ENCODE measurements at places on chromosomes 3 and 15.

DNA sequence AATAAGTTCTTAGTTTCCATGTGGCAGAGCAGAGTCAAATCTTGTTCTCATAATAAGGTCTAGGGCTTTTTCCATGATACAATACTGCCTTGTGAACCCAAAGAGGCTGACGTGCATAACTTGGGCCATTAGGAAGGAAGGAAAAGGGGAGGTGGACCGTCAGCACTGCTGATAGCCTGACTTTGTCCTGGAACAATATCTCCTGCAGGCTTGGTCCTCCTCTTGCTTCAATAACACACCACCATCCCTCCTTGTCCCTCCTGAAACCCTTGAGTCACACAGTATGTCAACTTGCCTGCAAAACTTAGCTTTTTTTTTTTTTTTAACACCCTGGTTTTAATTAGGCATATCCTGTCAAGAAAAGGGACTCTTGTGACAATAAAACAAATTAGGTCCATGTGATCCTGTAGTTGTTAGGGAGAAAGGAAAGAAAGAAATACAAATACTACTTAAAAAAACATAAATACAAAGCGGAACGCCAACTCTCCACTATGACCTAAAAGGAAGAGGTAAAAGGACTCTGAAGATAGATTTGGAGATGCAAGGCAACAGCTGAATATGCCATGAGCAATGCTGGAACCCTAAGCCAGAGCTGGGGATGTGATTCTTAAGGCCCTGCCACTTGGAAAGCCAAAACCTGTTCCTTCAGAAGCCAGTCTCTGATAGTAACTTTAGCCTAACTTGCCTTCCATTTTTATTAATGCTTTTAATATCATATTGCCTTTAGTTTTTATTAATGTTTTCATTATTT is 67.0 kb downstream of the WWTR1 start:
- DNase-seq: peak; percentile 77

DNA sequence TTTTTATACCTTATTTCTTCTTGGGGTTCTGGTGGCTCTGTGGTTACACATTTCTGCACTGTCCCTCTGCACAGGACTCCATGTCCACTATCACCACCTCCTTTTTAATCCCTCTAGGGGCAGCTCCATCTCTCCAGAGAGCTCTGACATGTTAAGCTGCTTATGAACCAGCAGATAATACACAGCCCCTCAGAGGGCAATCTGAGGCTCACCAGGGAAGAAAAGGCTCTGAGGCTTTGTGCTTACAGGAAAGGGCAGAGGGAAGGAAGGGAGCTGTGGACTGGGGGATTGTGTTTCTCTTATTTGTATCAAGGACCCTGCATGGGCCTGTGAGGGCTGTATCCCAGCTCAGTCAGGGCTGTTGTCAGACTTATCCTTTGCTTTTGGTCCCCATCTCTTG is 164.5 kb downstream of the EPHB1 start:
- no peak for DNase-seq

DNA sequence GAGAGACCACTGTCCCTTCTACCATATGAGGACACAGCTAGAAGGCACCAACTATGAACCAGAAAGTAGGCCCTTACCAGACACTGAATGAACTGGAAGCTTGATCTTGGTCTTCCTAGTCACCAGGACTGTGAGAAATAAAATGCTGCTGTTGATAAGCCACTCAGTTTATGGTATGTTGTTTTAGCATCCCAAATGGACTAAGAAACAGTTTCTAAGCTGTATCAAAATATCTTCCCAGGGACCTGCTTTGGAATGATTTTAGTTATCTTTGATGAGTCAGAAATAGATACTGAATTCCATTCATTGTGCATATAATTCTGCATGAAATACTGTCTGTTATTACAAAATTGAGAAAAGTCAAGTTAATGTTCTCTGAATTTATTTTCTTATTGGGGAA is 18.6 kb downstream of the WDR76 start:
- DNase-seq: no peak

GRCh38 chr3:141557961-141558706 is 71.3 kb downstream of the RASA2 start:
- DNase-seq: no peak

- DNase-seq: no peak
Measured at GRCh38 chr15:49331951-49332350, 91.1 kb upstream of the FGF7 start.

GRCh38 chr3:63631670-63632069 is 20.8 kb upstream of the SNTN start:
- no peak for DNase-seq

GRCh38 chr3:27360113-27361078 is 8.8 kb downstream of the NEK10 start:
- peak; percentile 51 for DNase-seq

- no peak for DNase-seq
Measured at GRCh38 chr15:25394898-25395297, 43.9 kb downstream of the UBE3A start.

Measured in SJCRH30 (cell line).